ENCODE measurements at places on chromosomes 12 and 14. TPM values are rescaled to one million over a fixed set of nuclear protein-coding genes. Genes with fewer than 3 reads are reported as not detected.

DNA sequence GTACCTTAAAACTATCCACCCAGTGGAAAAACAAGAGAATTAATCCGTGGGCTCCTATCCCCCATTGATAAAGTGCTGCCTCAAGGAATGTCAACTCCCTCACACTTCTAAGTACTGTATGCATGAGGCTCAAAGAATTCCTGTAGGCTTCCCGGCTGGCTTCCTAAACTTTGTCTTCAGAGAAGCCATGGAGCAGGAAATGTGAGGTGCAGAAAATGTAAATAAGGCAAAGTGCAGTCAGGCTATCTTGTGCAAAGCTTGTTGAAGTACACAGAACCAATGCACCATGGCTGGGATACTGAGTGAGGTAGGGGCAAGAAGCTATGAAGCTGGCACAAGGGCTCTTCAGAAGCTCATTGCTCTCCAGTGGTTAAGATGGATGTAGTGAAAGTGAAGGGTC, 611.0 kb downstream of the FSCB start:
- DNase-seq: no peak

GRCh38 chr12:108918206-108918605, 38.3 kb downstream of the DAO start:
- DNase-seq: no peak

- no peak for DNase-seq
These were observed 19.4 kb upstream of the FIGNL2 start for GRCh38 chr12:51867796-51868428.

DNA sequence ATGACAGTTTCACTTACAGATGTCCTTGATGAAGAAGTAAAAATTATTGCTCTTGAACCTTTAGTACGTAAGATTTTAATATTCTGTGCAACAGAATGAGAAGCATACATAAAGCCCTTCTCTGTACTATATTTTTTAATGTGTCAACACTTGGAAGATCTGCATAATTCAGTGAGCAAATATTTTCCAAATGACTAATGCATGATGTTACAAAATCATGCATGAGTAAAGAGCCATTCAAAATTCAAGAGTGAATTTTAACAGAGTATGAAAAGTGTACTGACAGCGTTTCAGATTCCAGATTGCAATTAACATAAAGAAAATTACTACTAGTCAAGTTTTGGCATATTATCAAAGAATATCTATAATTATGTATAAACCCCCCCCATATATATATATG, 101.4 kb upstream of the BBS10 start:
- DNase-seq: no peak

DNA sequence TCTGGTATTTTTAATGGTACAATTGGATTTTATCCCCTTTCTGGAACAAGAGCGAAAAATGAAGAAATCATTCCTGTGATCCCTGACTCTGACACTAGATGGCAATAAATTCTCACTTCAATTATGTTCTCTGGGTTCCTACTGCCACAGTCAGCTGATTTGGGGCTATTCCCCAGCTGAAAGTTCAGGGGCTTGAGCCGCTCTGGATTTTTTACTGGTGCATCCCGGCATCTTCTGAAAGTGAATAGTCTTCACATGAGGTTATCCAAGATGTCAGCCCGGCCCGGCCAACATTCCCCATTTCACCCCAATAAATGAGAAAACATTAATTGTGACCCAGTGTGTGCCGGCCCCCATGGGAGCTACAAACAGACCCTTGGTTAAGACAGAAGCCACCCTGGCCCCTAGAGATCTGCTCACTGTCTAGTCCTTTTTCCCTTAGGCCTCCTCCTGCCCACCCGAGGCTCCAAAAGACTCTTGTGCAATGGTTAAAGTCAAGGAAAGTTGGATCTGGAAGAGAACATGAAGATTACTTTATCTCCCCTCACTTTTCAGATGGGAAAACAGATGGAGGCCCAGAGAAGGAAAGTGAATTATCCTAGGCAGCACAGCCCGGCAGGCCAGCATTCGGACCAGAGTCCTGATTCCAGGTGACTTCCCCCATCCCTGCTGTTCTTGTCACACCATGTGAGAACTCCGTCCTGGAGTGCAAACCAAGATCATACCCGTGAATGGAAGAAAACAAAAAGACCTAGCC, 20.8 kb downstream of the CKAP4 start:
- DNase-seq: no peak

- no peak for DNase-seq
These were observed 106.8 kb downstream of the CALM1 start for GRCh38 chr14:90503582-90503981.

DNA sequence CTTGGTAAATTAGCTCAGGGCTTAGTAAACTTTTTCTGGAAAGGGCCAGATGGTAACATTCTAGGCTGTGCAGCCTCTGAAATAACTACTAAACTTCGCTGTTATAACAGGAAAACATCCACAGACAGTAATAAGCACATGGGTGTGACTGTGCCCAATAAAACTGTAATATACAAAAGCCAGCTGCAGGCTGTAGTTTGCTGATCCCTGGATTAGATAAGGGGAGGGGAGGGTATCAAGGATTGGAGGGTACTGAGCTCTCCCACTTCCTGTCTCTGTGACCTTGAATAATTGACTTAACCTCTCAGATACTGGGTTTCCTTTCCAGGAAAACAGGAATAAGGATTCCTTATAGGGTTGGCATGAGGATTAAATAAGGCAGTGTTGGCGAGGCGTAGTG, 81.2 kb downstream of the CCDC60 start:
- DNase-seq: no peak

DNA sequence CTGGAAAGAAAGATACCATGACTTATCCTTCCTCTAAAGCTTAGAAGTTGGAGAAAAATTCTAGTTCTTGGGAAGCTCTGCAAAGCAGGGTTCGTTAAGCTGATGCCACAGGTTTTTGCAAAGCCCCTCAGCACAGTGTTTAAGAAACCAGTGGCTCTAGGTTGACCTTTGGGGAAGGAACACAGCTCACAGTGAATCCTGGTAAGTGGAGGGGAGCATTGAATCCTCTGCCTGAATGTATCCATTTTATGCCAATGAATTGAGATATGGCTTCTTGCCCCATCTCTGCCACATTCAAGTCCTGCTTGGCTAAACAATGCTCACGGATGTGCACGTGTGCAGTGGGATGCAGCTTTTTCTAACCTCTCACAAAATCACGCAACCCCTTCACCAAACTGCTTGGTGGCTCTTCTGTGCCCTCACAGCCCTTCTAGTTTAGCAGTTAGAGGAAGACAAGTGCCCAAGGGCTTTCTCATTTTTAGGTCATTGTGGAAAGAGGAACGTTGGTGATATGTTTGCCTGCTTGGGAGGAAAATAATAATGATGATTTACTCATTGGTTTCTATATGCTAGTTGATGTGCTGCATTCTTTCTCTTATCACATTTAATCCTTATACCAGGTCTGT, 111.3 kb downstream of the DAD1 start:
- DNase-seq: no peak

- DNase-seq: no peak
These were observed 7.4 kb upstream of the SNAPC1 start for GRCh38 chr14:61754627-61755381.

GRCh38 chr14:31480156-31480555, 7.7 kb downstream of the GPR33 start:
- DNase-seq: no peak

- DNase-seq: no peak
These were observed 24.1 kb upstream of the SLC6A13 start for GRCh38 chr12:286531-287300.

GRCh38 chr12:91663310-91663709, 480.7 kb upstream of the DCN start:
- no peak for DNase-seq

GRCh38 chr12:121218588-121219352, 8.8 kb downstream of the P2RX4 start:
- no peak for DNase-seq

GRCh38 chr12:118337194-118337838, 35.4 kb downstream of the TAOK3 start:
- DNase-seq: no peak

GRCh38 chr14:99420711-99421110, 59.9 kb downstream of the SETD3 start:
- DNase-seq: no peak

DNA sequence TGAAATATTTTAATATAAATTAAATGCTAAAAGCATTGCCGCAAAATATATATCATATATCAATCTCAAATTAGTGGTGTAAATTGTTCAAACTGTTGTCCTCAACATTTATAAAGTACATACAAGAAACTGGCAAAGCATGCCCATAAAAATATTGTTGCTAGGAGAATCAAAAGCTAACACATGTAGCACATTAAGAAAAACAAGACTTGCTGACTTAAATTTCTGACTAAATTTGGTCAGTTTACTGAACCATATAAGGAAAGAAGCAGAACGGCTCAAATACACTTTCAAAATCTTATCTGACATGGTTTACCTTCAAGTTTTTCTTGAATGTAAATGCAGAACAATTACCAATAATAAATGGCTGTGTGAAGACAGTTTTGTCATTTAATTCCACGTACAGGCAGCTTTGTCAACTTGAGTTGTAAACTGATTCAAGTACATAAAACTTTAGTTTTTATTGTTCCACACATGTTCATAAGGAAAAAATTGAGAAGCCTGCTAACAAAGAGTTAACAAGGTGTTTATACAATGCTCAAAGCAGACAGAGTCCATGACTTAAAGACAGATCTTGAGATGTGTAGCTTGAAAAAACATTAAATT, 50.4 kb downstream of the PPP1R12A start:
- no peak for DNase-seq

DNA sequence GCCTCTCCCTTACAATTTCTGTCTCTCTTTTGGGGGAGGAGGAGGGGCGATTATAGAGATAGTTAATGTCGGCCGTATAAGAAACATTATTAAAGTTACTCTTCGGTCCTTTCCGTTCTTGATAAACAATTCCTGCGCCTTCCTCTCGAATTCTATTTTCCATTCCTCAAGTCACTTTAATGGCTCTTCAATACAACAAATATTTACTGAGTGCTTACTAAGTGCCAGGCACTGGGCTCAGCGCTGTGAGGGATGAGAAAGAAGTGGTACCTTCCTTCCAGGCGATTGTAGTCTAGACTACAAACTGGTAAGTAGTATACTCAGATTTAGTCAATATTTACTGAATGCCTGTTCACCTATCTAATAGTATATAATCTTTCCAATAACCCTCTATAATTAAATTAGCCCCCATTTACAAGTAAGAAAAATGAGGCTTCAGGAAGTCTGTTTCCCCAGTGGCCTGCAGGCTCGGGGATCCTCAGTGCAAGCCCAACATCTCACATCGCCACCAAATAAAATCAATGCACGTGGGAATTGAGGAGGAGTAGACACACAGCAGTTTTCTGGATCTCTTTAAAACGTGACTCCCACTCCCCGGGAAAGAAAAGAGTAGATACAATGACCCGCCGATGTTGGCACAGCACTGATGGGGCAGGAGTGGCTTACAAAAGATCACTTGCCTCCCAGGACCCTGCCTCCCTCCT, 589 bp upstream of the ZNF219 start:
- no peak for DNase-seq

Gene RHOJ
- 36.9 TPM for total RNA-seq

Gene PPP1R1A
- total RNA-seq: 1.6 TPM

Gene ATP2A2
- total RNA-seq: 138 TPM

Gene PPP1R36
- total RNA-seq: 1.8 TPM

Gene CLEC2A
- not detected for total RNA-seq

Gene MORN3
- 0.16 TPM for total RNA-seq

Gene TESPA1
- 1.6 TPM for total RNA-seq

Gene ARMH4
- total RNA-seq: 39.9 TPM

Data from urinary bladder (tissue), 4 donors.